ENCODE measurements at places on chromosomes 1 and 21.
A peak's percentile ranks its signal among the peaks of the same experiment; 100 is the strongest.

- DNase-seq: no peak
These were observed 3.9 kb downstream of the TMEM125 start for GRCh38 chr1:43273708-43274107.

- DNase-seq: no peak
These were observed 38.9 kb downstream of the CCDC18 start for GRCh38 chr1:93219443-93219842.

DNA sequence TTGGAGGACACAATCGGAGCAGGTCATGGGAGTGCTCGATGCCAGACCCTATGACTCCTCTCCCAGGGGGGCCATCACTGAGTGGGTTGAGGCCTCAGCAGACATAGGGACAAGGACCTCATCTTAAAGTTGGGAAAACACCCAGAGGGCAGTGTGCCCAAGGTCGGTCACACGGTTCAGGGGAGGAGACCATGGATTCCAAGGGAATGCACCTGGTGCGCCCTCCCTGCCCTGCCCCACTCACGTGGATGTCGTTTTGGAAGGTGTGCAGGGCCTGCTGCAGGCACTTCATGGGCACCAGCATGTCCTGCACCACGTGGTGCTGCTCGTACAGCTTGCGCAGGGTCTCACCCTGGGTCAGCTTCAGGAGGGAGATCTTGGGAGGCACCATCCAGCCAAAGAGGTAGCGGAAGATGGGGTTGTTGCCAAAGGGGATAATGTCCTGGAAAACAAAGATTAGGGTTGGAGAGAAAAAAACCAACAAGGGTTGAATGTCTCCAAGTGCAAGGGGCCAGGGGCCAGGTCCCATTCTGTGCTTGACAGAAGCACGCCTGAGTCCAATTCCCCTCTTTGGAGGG lies 33.1 kb downstream of the DHCR24 start:
- DNase-seq: no peak

DNA sequence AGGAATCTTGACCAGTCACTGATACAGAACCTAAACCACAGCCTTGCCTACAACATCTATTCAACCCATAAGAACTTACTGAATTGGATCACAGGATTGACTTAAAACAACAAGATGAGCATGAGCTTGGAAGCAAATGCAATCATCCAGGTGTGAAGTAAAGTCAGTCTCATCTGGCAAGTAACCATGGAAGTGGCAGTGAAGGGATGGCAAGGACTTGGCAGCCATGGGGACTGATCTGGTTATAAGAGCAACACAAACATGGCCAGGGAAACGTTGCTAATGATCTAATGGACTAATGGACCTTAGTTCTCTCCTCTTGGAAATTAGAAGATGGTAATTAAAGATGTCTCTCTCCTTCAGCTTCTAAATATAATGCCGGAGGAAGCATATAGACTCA lies 133.1 kb downstream of the VAV3 start:
- DNase-seq: no peak

DNA sequence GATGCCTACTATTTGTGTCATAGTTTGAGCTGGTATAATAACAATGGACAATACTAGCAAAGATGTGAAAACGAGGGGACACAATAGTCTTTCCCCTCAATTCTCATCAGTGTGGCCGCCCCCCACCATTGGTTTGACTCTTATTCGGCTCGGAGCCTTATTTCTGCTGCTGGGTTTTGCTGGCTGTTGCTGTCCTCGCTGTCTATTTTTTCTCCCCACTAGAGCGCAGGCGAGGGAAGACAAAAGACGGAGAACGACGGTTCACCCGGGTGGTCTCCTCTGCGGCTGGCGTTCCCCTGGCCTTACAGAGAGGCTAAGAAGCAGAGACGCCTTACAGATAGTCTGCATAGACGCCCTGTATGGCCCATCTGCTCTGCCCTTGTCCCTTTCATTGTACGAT lies 19.4 kb downstream of the CLIC6 start:
- no peak for DNase-seq

DNA sequence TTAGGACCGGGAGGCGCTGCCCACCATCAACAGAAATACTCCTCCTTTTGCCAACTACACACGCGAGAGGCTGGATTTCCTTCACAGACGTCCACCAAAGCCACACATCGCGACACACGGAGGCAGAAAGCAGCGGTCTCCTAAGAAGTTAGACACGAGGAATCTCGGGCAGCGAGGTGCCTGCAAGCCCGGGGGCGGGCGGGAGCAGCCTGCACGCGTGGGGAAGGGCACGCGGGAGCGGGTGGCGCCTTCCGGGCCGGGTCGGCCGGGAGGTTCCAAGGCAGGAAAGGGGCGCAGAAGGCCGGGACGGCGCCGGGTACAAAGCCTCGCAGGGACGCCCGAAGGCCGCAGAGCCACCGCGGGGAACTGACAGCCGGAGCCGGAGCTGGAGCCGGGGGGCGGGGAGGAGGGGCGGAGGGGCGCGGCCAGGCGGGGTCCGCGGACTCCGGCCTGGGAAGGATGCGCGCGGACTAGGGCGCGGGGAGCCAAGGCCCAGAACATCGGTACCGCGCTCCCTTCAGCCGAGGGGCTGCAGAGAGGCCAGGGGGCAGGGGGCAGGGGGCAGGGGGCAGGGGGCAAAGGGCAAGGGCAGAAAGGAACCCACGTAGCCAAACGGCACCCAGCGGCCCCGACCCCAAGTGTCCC lies 722 bp downstream of the NPHP4 start:
- peak; percentile 30 for DNase-seq

- peak; percentile 59 for DNase-seq
These were observed at the start of gene GPR37L1 for GRCh38 chr1:202122639-202123335. GPR37L1 (plus strand) TSS chr1:202122917; CDS start chr1:202122964, 47 bp downstream.

DNA sequence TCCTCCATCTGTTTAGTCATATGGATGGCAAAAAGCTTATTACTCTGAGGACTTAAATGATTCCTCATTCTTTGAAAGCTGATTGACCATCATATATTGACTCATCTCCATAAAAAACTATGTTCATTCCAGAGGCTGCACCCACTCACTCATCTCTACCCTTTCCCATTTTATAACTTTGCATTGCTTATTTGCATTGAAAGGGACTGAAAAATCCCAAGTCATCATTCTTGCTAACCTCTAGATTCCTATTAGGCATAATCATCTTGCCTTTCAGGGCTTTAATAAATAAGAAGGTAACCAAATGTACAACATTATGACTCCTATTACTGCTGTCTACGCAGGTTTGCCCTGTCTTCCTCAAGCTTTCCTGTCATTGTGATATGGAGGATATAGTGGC lies 1180.3 kb upstream of the B3GALT2 start:
- DNase-seq: peak; percentile 81

GRCh38 chr1:21882721-21883415 lies 54.2 kb downstream of the HSPG2 start:
- peak; percentile 49 for DNase-seq

DNA sequence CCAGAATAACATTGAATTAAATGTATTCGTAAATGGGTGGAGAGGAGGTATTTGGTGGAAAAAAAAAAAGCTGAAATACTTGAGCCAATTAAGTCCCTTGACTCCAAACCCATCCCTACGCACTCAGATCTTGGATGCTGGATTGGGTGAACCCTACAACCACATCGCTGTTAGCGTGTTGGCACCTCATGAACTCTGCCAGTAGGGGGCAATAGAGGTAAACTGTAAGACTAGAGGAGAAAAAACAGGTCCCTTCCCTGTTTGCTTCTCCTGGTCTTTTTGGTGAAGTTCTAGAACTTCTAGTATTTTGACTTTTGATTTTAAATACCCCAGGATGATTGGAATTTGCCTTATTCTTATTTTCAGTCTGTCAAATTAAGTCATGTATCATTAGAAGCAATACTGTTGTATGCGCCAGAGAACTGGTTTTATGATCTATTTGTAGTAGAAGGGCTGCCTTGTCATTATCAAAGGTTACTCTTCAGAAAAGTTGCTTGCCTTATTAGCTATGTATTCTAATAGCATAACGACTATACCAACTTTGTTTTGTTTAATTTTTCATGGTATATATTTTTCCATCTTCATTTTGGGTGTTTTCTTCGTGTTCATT lies 1.9 kb upstream of the OR13G1 start:
- peak; percentile 21 for DNase-seq

DNA sequence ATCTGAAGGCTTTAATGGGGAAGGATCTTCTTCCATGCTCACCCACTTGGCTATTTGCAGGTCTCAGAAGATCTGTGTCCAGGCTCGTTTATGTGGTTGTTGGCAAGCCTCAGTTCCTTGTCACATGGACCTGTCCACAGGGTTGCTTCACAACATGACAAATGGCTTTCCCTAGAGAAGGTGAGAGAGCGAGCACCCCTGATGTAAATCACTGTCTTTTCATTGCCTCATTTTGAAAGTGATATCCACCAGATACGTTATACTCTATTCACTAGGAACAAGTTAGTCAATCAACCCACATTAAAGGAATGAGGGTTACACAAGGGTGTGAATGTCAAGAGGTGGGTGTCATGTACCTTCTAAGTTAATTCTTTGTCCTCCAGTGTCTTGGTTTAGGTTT lies 433.3 kb downstream of the RPS6KC1 start:
- DNase-seq: no peak

DNA sequence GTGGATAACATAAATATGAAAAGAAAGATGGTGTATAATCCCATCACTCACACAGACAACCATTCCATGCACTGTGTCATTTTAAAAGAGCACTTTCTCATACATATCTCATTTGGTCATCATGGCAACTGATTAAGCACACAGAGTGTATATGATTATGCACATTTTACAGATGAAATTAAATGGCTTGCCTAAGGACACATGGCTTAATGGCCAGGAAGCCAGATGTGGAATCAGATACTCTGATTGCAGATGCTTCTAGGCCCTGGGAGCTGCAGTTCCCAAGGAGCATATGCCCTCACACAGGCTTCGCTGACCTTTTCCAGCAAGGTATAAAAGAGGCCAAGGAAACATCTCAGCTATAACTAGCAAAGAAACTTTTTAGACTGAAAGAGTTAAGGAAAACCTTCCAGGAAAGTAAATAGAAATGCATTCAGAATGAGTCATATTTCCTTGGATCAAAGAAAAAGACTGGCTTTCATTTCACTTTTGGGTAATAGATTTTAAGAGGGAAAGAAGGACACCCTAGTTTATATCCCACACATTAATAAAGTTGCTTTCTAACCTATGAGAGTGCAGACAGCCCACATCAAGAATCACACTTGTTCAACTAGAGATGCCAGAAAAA lies 19.6 kb upstream of the FAM89A start:
- DNase-seq: peak; percentile 29

DNA sequence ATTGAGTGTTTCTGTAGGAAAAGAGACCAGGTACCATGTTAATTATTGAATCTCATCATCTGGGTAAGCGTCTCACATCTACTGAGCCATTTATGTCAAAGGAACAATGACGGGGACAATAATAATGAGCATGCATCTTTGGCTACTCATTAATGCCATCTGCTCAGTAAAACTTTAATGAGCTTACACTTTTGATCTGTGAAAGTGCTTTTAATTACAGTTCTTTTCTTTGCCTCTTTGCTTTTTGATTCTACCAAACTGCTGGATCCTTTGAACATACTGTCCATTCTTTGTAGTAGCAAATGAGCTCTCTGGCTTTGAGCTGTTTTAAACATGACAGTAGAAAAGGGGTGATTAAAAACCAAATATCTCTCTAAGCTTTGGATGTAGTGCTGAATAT lies 181.2 kb upstream of the IVNS1ABP start:
- DNase-seq: no peak

GRCh38 chr21:14736162-14736561 lies 190.0 kb upstream of the SAMSN1 start:
- DNase-seq: no peak
